Naive thymus-derived CD8-positive, alpha-beta T cell (primary cell): ENCODE measurements at places on chromosomes 12 and 14.

- DNase-seq: no peak
Observed at GRCh38 chr14:75667099-75667765, 6.2 kb downstream of the TTLL5 start.

DNA sequence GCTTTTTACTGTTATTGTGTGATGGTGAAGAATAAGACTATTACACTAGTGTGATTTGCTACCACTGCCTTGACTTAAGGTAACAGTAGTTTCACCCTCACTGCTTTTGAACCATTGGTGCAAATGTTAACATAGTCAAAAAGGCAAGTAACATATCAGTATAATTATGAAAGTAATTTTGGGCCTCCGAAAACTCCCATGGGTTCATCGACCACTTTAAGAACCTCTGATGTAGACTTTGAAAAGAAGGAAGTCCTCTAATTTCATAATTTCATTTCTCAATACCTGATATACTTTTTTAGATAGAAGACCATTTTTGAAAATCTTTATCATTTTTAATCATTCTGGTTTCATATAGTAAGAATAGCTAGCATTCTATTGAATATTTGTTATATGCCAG is 57.7 kb downstream of the ETNK1 start:
- DNase-seq: no peak

DNA sequence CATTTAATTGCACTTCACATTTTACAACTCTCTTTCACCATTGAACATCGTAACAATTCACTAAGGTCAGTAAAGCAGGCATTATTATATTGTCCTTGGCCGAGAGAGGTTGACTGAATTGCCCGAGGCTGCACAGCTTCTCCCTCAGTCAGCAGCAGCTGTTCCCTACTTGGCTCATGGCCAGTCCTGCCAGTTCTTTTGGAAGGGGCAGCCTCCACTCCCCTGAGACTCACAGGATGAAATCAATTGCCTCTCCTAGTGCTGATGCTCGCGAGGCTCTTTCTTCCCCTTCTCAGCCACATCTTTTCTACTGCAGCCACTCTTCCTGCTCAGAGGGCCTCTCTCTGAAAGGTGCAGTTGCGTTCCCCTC is 79.9 kb upstream of the KCNA1 start:
- DNase-seq: no peak

DNA sequence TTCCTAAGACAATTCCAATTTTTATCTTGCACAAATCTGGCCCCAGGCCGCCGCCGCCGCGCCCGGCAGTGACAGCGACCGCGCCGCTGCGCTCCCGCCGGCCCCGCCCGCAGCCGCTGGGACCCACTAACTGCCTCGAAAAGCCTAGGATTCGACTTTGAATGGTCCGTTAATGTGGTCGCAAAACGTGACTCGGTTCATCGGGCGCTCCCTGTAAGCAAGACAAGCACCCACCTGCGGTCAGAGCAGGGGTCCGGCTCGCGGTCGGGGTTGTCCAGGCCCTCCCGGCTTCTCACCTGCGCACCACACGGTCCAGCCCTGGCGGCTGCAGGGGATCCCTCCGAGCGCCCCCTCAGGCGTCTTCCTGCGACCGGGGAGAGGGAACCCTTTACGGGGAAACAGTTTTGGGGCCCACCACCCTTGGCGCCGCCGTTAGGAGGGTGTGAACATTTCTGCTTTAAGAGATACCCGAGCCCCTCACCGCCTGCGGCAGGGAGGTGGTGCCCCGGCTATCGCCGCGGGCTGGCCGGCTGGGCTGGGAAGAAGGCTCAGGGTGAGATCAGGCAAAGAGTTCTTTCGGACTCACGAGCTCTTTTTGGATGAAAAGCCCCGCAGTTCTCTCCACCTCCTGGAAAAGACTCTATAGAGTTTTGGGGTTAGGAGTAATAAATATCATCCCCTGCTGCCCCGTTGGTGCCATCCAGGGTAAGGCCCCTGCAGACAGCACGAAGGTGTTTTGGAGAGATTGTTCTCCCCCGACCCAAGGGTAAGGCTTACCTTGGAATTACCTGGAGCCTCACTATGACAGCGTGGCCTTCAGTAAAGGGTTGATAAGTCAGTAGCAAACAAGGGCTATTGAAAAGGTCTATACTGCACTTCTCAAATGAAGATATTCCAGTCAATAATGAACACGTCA is 13.6 kb upstream of the FOXJ2 start:
- peak; percentile 34 for DNase-seq

GRCh38 chr12:69039911-69040310 is 106.9 kb upstream of the CPM start:
- no peak for DNase-seq

- no peak for DNase-seq
Observed at GRCh38 chr12:94195483-94195882, 47.1 kb downstream of the PLXNC1 start.

GRCh38 chr14:21974741-21975140 is 301.1 kb upstream of the OR4E1 start:
- no peak for DNase-seq

DNA sequence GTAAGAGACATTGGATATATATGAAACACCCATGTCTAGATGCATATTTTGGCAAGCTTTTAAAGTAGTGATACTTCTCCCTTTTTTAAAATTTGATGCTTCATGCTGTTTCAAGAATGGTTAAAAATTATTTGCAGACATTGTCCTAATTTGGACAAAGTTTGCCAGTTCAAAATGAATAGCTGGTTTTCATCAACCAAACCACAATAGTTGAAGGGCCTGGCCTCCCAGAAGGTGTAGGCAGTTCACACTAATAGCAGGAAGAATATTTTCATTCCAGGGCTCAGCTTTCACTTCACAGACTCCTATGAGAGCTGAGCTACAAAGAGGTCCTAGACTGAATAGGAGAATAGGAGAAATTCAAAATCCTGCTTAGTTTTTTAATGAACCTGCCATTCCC is 78.7 kb downstream of the STXBP6 start:
- no peak for DNase-seq

- no peak for DNase-seq
Observed at GRCh38 chr14:82029038-82029437, 495.4 kb upstream of the SEL1L start.
